ENCODE measurements at places on chromosomes 4 and X.

- no peak for DNase-seq
Observed at GRCh38 chrX:74467656-74468055, 46.4 kb downstream of the SLC16A2 start.

DNA sequence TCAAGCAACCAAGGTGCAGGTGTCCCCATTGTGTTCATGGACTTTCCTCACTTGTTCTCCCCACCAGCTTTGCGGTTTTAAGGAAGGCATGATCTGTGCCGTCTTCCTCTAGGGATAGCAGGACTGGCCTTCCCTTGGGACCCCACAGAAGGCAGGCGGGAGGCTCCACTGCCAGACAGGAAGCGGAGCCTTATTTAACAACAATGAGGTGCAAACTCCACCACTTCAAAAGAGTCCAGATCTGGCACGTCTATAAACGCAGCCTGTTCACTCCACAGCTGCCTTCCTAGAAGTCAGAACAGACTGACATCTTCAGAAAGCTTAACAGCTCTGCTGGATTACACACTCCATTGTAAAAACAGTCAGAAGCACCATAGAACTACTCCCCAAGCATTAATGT, 1.7 kb upstream of the GPR143 start:
- DNase-seq: no peak

- no peak for DNase-seq
Observed at GRCh38 chr4:48116582-48116981, 17.5 kb downstream of the TXK start.

DNA sequence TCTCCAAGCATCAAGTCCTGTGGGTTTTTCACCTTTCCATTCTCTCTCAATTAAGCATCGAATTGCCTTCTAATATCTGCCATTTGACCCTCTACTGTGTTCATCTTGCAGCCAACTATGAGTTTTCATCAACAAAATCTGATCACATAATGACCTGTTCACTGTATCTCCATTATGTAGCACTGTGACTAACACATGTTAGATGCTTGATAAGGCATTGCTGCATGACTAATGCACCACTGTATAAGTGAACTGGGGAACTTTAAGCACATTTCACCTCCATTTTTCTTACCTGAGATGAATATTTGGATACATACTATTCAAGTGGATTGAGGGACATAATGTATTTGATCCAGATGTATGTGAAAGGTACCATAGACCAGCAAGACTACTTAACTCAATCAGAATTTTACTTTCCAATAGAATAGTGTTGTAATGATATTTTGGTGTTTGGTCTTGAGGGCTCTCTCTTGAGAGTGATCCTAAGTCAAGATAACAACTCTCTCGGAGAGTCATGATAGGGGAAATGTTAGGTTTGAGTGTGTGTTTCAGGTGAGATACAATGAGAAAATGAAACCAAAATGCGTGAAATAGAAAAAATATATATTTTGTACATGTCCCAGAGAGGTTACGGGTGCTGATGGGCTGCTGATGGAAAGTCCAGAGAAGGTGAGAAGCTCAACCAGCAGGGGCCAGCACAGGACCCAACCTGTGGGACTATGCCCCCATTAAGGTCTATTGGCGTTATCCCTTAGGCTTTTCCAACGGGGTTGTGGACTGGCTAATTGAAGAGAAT, 60.2 kb upstream of the HS3ST1 start:
- no peak for DNase-seq

DNA sequence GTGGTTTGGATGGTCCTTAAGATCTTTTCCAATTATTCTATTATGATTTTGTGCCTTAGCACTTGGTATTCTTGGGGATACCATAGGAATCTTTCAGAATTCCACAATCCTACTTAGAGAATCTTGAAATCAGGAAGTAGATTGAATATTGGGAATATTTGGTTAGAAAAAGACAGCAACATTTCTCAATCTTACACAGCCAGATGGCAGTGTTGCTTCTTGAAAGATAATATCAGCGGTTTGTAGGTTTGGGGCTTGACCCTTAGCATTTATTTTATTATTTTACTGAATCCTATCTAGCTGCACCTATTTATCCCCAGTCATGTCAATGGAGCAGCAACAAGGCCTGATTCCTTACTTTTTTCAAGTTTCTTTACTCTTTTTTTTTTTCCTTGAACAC, 28.6 kb downstream of the MAGEB1 start:
- DNase-seq: peak; percentile 1

Data from hindlimb muscle (tissue), 1 donor.